ENCODE measurements at places on chromosomes 3 and 15.

DNA sequence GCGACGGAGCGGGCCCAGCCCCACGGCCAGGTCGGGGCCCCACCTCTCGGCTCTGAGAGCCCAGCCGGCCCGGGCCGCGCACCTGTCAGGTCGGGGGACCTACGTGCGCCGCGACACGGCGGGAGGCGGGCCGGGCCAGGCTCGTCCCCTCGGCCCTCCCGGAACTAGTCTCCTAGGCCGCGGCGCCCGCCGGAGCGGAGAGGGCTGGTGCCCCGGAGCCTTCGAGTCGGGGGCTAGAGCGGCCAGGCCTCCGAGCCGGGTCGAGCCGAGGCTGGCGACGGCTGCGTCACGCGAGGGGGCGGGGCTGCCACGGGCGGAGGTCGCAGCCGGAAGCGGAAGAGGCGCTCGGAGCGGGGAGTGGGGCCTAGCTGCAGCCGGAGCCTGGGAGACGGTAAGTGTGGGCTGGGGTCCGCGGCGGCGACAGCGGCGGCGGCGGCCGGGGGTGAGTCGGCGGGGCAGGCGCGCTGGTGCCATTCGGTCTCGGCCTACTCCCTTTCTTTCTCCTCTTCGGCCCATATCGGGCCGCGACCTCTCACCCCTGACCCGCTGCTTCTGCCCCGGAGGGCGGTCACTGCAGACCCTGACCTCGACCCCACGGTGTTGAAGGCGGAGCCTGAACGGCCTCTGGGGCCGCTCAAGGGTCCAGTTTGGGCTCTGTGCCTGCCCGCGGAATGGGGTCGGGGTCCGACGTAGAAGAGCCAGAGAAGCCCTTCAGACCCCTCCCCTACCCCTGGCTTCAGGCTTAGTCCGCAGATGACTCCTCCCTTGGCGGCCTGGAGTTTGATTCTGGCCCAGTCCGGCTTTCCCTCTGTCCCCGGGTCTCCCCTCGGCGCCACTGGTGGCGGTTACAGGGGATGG, at the start of gene CLK3:
CLK3 (plus strand) TSS at position 329 of the 858 bp plus-strand sequence. CDS start 3,361 bp downstream, outside the sequence.
- DNase-seq = peak; percentile 96

DNA sequence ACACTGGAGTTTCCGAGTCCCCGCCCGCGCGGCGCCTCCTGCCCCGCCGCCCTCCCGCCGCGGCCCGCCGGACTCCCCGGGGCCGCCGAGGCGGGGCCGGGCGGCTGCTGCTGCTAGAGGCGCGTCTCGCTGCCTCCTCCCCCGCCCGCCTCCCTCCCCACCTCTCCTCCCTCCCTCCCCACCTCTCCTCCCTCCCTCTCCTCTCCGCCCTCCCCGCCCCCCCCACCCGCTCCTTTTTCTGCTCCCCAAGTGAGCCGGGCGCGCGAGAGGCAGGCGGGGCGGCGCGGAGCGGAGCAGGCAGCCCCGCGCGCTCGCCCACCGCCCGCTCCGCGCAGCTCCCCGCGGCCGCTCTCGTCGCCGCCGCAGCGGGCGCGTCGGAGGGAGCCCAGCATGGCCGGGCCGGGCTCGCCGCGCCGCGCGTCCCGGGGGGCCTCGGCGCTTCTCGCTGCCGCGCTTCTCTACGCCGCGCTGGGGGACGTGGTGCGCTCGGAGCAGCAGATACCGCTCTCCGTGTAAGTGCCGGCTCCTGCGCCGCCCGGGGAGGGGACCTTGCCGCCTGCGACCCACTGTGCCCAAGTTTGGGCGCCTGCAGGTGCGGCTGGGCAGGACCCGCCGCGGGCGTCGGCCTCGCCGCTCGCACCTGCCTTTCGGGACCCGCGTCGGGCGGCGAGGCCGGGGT, at the start of gene CACNA2D3:
CACNA2D3 (plus strand) TSS at position 229 of the 679 bp plus-strand sequence.
- DNase-seq = peak; percentile 13

DNA sequence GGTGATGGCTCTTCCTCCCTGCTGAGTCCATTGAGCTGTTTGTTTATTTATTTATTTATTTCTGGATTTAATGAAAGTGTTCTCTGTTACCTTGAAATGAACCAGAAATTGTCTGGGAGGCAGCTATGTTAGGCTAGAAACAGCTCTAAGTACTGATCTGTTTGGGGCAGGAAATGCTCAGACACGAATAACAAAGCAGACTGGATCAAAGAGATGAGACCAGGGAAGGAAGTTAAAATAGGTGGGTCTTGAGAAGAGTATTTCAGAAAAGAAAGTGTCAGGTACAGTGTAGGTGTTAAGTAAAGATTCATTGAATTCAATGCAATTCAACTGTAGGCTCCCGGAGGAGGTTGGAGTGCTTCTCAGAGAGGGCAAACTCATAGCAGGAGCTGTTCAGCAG, 173.3 kb downstream of the IL20RB start:
- no peak for DNase-seq

GRCh38 chr3:131535596-131535995, 32.8 kb upstream of the MRPL3 start:
- no peak for DNase-seq

GRCh38 chr3:120909602-120909878, 1.5 kb downstream of the STXBP5L start:
- DNase-seq = peak; percentile 2
